Cortex of kidney (tissue), 1 donor: ENCODE measurements at places on chromosomes 1 and 21.

GRCh38 chr1:59730759-59731478 is 83.8 kb upstream of the HOOK1 start:
- DNase-seq: no peak

- no peak for DNase-seq
These were observed 12.3 kb downstream of the ZBTB7B start for GRCh38 chr1:155014709-155015508.

- no peak for DNase-seq
These were observed 17.8 kb downstream of the CASZ1 start for GRCh38 chr1:10778640-10779039.

DNA sequence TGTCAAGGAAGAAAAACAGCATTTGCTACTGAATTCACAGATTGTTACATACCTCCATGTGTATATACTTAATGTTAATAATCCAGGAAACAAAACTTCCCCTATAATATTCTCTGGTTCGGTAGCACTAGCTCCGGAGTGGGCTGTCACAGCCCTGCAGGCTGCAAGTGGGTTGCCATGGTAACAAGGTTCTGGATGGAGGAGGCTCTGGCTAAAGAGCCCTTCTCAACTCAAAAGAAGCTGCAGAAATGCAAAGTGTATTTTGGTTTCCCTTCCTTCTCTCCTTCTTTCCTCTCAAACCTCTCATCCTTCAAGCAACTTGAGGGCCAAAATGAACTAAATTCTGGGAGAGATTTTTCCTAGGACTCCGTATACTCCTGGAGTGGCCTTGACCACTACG is 45.2 kb downstream of the ASTN1 start:
- no peak for DNase-seq

DNA sequence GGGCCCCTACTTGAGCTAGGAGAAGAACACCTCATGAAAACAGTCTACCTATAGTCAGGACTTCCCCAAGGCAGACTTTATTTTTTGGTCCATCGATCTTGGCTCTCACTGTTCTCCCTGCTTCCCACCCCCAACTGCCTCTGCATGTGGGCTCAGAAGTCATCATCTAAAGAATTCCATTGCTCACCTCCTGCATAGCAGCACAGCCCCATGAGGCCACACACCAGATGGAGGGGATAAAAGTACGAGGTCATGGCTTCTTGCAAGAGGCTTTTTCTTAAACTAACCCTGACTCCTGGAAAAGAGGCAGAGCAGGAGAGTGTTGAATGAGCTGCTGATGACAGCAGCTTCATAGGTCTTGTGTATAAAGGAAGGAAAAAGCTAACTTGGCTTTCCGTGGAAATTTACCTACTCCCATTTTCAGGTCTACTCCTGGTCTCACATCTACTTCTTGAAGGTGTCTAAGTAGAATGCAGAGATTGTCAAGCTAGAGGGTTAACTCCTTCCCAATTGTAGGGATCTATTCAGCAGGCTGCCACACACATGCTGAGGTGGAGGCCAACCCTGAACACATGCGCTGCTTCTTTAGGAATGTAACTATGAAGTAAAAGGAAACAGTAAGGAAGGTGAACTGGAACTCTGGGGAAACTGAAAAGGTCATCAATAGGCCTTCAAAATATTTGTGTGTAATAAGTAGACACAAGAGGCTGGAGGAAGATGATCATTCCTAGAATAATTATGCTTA is 18.7 kb downstream of the WNT2B start:
- no peak for DNase-seq

GRCh38 chr1:62946511-62946910 is 162.6 kb downstream of the ATG4C start:
- DNase-seq: no peak

GRCh38 chr1:26913389-26913753 is 404 bp downstream of the NR0B2 start:
- DNase-seq: no peak

DNA sequence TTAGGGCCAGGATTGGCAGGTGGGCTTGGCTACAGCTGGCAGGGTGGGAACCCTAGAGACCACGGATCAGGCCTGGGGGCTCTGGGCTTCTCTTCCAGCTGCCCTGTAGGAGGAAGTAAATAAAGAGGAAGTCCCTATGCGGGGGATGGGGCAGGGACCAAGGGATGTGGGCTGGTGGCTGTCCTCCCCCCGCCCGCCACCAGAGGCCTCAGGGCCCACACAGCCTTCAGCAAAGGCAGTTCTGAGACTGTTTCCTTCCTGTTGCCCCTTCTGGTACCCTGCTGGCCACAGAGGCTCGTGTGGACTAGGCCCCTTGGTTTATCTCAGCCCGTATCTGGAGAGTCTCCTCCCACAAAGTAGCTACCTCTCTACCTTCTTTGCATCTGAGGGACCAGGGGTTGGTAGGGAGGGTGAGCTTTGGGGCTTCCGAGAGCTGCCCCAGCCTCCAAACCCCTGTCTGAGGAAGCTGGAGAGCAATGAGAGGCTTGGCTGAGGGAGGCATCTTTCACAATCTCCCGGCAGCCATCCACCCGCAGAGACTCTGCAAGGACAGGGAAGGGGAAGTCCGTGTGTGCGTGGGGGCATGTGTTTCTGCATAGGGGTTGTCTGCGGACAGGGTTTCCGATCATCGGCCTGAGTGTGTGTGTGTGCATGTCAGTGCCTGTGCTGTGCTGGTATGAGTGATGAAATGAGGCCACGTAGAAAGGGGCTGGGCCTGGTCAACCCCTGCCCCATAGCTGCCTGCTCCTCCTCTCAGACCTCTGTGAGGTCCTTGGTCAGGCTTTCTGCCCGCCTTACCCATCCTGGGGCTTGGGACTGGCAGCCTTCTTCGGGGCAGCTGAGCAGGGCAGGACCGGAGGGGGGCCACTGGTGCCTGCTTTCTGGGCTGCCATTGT is 12.5 kb downstream of the RPS6KA1 start:
- no peak for DNase-seq

DNA sequence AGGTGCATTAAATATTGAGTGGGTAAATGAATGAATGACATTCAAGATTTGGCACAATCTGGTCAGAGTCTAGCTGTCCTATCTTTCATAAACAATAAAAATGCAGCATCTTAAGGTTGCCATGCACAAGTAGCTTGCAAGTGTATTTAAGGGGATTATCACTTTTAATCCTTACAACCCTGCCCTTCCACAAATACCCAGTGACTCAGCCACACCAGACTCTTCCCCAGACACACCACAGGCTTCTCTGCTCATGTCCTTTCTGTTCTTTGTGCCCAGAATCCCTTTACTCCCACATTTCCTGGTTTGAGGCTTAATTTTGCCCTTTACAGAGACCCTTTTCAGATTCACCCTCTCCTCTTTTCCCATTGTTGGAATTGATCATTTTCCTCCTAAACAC is 59.8 kb downstream of the KIRREL1 start:
- DNase-seq: no peak

DNA sequence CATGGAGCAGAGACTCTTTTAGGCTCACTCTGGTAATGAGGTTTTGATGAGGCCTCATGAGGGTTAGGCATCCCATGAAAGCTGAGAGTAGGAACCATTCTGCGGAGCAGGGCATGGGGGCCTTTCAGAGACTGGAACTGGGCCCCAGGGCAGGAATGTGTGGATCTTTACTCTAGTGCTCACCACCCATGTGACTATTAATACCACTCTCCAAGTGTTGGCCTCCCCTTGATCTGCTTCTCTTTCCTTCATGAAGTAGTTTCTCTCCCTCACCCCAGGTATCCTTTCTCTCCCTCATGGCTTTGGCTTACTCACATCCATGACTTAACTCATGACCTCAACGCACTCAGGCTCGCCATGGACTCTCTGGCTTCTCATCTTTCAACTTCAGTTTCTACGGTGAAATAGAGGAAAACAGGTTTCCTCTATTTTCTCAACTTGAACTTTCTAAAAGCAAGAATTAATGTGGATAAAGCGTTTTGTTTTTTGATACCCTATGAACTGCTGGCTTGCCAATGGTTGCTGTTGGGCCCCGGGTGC is 50.5 kb upstream of the GADD45A start:
- no peak for DNase-seq

GRCh38 chr1:150094734-150095265 is 27.2 kb downstream of the VPS45 start:
- no peak for DNase-seq

DNA sequence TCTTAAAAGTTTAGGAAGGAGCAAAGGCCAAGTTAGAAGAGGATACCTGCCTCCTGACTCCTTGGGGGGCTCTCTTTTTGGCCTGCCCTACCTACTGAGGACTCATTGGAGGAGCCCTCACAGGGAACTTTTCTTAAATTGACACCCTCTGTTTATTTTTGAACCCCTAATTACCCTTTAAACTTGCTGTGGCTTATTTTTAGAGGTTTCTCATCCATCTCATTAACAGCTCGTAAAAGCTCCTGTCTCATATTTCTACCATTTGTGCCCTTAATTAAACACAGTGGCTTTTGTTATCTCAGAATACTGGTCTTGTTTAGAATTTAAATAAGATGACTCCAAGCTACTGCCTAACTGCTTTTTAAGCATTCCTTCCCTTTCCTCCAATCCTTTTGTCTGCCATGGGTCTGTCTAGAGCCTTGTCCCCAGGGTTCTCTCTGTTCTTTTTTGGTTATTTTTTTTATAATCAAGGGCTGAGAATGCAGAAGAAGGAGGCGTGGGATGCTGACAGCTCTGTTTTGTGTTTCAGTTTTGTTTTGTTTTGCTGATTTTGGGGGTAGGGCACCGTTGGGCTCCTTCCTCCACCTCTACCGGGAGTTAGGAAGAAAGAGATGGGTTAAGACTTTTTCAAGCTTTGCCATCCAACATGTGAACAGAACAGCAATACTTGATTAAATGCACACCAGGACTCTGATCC is 78.0 kb downstream of the SYT6 start:
- no peak for DNase-seq

GRCh38 chr1:169326956-169327268 is 40.7 kb downstream of the NME7 start:
- no peak for DNase-seq

- DNase-seq: no peak
These were observed 164.8 kb downstream of the TPR start for GRCh38 chr1:186210258-186210657.

DNA sequence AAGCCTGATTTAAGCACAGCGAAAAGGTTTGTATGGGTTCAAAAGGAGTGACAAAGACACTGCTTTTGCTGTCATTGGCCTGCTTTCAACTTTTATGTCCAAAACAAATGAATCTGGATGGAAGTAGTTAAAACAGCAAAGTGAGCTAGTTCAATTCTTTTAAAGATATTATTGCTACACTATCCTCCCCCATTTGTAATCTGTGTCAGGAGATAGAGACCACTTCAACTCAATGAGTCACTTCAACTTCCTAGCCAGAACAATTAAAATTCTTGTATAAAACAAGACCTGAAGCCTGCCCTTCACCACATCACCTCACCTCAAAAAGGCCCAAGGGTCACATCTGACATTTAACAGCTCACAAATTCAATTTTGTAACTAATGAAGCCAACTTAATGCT is 364.1 kb upstream of the LYPLAL1 start:
- no peak for DNase-seq

DNA sequence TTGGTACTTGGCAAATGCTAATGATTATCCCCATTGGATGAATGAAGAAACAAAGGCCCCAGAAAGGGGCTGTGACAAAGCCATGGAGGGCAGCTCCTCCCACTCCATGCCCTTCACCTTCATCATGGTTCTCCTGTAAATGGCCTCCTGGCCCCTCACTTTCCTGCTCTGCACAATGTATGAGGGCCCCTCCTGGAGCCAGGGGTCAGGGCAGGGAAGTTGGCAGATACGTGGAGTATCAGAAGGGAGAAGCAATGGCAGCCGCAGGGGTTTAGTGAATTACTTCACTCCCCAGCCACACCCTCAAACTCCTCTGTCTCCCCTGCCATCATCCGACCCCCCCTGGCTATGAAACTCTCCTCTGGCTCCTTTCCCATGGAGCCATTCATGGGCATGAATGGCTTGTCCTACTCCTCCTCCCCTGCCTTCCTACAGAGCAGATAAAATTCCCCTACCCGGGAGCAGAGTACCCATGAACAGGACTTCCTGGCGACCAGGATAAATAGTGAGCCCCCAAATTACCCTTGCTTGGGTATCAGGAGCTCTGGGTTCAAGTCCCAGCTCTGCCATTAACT is 86.3 kb downstream of the CAMK2N1 start:
- no peak for DNase-seq

DNA sequence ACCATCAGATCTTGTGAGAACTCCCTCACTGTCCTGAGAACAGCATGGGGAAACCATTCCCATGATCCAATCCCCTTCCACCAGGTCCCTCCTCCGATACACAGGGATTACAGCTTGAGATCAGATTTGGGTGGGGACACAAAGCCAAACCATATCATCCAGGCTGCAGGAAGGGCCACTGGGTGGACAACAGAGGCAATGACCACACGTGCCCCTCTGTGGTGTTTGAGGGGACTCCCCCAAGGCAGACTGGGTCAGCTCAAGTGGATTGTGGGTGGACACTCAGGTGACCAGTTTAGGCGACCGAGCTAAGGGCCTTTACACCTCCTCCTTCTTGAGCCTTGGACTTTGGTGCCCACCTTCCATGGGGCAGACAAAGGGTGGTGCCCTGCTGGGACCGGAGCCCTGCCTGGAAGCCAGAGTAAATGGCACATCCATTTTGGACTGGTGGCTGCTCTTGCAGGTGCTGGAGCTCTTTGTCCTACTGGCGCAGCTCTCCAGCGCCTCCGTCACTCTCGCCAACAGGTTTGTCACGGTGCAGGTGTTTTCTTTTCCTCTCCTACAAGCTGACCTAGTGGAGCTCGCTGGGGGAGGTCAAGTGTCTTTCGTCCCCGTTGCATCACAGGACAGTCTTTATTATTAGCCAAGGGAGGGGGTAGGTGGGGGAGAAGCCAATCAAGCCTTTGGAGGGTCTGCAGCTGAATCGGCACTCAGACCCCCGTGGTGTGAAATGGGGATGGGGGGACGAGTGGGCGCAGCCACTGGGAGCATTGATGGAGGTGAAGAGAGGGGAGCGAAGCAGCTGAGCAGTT is 37.6 kb downstream of the CRYAA start:
- no peak for DNase-seq

DNA sequence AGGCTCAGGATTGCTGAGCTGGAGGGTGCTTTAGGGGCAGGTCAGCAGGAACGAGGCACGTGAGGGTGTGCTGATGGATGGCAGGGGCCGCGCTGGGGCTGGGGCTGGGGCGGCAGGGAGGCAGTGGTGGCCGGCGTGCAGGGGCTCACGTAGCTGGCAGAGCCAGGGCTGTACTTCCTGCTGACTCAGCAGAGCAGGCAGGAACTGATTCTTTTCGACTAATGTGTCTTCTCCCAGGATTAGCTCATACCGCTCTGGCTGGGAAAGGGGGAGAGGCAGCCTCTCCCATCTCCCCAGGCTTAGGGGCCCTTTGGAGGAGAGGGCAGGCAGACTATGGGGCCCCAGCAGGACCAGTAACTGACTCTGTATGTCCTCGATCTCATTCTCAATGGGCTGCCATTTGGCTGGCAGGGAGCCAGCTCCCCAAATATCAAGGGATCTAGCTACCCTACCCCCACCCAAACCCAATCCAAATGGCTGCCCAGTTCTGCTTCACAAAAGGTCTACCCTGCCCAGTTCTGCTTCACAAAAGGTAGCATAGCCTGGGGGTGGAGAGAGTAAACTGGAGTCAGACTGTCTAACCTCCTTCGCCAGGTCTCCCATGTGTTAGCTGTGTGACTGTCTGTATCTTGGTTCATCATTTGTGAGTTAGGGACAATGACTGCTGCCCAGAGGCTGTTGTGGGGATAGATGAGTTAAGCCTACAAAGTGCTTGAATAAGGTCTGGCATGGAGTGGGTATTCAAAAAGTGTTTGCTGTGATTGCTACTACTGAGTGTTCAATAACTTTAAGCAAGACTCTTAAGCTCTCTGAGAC is 100.1 kb upstream of the SLC2A1 start:
- no peak for DNase-seq

GRCh38 chr1:205375835-205376545 is 19.3 kb upstream of the KLHDC8A start:
- DNase-seq: no peak

- no peak for DNase-seq
These were observed 124.7 kb downstream of the POU2F1 start for GRCh38 chr1:167345386-167345733.
